ENCODE measurements at places on chromosomes 4 and X. TPM values are rescaled to one million over a fixed set of nuclear protein-coding genes. Genes with fewer than 3 reads are reported as not detected.

ATOH1 gene
- polyA plus RNA-seq: 0.24 TPM

ZNF280C gene
- polyA plus RNA-seq: 7.9 TPM

MAGEA4 gene
- 1.0 TPM for polyA plus RNA-seq

HTN3 gene
- not detected for polyA plus RNA-seq

MAOB gene
- polyA plus RNA-seq: 1.1 TPM

ARHGAP6 gene
- polyA plus RNA-seq: 0.26 TPM

PAK3 gene
- 5.4 TPM for polyA plus RNA-seq
